Activated T-cell treated with anti-CD3 and anti-CD28 coated beads, Interleukin-2, amount 50 U/mL, for 4 hours (primary cell): ENCODE measurements at places on chromosomes 3 and 15. TPM values are rescaled to one million over a fixed set of nuclear protein-coding genes. Genes with fewer than 3 reads are reported as not detected.

GRCh38 chr3:104018541-104018940, 1348.2 kb upstream of the ALCAM start:
- no peak for DNase-seq

- DNase-seq = no peak
These were observed 66.8 kb downstream of the CHRNA7 start for GRCh38 chr15:32096916-32097617.

DNA sequence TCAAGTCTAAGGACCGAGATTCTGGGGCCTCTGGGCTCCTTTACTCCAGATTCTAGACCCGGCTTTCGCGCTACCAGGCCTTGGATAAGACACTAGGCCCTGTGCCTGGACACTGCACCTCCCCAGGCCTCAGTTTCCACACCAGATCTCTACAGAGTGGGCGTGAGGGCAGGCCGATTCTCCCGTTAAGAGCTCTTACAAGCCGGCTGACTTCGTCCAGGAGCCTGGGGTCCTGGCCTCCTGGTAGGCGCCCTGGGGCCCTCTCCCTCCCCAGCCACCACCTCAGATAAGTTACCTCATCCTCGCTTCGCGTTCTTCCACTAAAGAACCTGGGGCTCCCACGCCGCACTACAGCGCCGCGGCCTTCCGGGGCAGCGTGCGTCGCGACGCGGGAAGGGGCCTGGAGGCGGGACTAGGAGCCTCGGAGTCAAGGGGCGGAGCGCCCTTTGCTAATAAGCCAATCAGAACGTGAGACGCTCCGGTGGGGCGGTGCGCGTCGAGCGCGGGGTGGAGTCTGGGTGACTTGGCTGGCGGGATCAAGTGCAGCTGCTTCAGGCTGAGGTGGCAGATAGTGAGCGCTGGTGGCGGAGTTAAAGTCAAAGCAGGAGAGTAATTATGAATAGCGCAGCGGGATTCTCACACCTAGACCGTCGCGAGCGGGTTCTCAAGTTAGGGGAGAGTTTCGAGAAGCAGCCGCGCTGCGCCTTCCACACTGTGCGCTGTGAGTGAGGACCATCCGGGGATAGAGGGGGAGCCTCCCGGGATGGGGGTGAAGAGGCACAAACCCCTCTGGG, at the start of the genes EAF2 and IQCB1:
TSS of gene EAF2 (plus strand) at position 539 of the 794 bp plus-strand sequence. CDS start at position 616, 77 bp downstream.
TSS of gene IQCB1 (minus strand) at position 390 of the 794 bp plus-strand sequence. CDS start 6,100 bp downstream, outside the sequence.
- DNase-seq = peak; percentile 95

DNA sequence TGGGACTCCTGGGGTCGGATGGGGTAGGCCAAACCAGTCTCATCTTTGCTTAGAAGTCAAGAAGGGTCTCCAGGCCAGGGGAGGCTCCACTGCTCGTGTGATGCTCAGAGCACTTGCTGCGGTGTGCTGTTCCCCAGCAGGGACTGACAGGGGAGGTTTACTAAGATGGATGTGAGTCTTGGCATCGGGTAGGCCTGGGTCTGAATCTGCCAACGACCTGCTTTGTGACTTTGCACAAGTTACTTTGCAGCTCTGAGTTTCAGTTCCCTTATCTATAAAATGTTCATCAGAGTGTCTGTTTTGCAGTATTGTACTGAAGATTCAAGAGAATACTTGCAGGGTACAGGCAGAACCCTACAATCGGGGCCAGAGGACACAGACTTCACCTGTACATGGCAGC, 17.3 kb upstream of the CDCP1 start:
- no peak for DNase-seq

- DNase-seq = no peak
These were observed 32.9 kb downstream of the TBC1D2B start for GRCh38 chr15:78044407-78045155.

DNA sequence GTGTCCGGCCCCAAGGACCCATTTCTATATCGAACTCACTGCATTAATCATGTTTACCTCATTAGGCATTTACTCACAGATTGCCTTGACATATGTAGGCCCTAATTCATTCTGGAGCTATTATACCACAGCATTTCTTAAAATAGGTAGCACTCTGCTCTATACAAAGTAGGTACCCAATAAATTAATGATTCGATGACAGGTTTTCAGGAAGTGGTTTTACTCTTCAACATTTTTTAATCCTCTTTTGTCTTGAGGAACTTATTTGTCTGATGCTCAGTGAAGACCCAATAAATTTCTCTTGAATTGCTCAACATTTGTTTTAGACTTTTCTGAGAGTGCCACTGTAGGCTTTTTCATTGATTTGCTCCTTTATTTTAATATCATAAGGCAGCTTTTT, 12.1 kb downstream of the TGFBR2 start:
- DNase-seq = no peak

DNA sequence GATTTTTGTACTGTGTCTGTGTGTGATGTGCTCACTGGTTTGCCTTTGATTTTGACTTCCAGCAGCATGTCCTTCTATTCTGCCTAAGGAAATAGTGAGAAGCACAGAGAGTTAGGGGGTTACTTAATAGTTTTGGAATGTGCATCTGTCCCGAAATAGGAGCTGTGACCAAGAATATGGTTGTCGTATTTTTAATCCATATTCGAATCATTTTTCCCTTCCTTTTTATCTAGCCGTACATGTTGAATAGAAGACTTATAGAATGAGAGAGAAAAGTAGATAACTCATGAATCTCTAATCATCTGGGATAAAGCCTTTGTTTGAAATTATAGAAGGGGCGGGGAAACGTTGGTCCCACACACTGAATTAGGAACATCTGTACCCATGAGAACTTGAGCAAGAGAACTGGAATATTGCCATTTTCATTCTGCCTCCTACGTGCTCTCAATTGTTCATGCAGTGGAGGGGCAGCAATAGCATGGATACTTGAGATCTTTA, 23.6 kb downstream of the CRTC3 start:
- no peak for DNase-seq

DNA sequence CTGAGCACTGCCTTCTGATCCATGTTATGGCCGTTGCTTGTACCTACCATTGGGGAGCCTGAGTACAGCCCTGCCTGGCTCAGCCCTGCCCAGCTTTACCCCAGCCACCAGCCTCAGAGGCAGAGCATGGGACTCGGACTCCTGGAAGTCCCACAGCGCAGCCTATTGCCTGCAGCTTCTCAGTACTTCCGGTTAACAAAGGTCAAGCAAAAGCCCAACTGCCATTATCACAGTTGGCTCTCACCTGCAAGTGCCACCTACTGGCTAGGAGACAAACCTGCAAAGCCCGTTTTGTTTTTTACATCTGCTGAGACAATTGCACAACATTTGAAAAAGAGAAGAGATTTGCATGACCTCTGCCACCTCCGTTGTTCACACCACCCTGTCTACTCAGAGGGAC, 1081.7 kb downstream of the NAALADL2 start:
- no peak for DNase-seq

DNA sequence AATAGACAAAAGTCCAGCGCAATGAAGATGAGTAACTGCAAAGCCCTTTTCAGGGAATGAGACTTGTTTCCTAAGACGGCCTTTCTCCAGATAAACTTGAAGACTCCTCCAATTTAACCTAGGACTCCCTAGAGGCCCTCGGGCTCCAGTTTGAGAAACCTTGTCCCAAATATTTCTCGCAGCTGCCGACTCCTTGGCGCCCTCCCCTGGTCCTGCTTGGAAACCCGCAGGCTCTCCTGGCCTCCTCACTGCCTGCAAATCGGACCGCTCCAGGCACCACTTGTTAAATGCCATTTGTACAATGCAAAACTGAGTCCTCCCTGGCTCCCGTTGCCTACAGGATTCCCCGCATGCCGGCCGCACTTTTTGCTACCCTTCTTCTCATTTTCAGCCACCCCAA, 36.8 kb downstream of the MUC4 start:
- no peak for DNase-seq

DNA sequence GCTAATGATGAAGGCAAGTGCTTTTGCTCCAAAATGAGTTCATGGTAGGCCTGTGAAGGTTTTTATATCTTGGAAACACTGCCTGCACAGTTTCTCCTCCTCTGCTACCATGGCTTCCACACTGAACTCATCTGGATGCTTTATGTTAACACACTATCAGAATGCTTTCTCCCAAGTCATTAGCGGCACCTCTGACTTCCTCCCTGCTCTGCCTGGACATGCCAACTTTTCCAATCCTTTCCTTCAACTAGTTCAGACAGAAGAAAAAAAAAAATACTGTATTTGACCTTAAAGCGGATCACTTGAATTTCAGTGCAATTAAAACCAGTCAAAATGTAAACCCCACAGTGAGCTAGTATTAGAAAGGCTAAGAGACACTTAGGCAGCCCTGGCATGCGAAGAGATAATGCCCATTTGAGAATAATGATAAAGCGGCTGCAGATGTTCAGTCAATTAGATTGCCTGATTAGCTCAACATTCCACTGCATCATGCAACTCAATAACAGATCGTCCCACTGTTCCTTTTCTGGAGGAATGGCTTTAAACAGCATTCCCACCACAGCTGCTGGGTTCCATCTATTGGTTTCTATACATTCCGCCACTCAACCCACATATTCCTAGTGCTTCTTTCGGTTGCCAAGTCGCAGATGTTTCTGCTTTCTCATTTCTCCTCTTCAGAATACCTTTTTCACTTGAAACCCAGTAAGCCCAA, 51.7 kb downstream of the CNTN3 start:
- DNase-seq = no peak

GOLGA8G gene
- not detected for total RNA-seq

KLHL40 gene
- not detected for total RNA-seq

CCR9 gene
- total RNA-seq = not detected

GOLGA6B gene
- not detected for total RNA-seq

AHSG gene
- total RNA-seq = 0.86 TPM

CCDC54 gene
- not detected for total RNA-seq

CACNA2D3 gene
- not detected for total RNA-seq

ZNF80 gene
- 0.29 TPM for total RNA-seq

PGBD4 gene
- 1.8 TPM for total RNA-seq
